Motor neuron (in vitro differentiated cells): ENCODE measurements at places on chromosomes 5 and 9. TPM values are rescaled to one million over a fixed set of nuclear protein-coding genes. Genes with fewer than 3 reads are reported as not detected.
A peak's percentile ranks its signal among the peaks of the same experiment; 100 is the strongest.

- ATAC-seq, result no peak
Observed at GRCh38 chr9:93541581-93542349, 34.6 kb upstream of the PHF2 start.

- ATAC-seq, result peak; percentile 66
Observed at GRCh38 chr9:78972303-78972999, 599.3 kb upstream of the TLE4 start.

DNA sequence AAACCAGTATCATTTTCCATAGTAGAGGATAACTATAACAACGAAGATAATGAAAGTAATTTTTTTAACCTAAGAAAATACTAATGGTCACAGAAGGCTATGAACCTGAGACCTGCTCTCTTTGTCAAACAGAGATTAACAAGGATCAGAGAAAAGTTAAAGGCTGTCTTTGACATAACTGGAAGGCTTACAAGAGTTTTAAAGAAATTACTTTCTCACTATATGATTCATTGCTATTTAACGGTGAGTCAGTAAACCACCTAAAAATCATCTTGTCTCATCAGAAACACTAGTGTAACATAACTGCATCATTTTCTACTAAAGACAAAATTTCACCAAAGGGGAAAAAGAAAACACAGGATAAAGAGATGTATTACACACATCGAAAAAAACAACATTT is 19.3 kb downstream of the MLANA start:
- no peak for ATAC-seq

DNA sequence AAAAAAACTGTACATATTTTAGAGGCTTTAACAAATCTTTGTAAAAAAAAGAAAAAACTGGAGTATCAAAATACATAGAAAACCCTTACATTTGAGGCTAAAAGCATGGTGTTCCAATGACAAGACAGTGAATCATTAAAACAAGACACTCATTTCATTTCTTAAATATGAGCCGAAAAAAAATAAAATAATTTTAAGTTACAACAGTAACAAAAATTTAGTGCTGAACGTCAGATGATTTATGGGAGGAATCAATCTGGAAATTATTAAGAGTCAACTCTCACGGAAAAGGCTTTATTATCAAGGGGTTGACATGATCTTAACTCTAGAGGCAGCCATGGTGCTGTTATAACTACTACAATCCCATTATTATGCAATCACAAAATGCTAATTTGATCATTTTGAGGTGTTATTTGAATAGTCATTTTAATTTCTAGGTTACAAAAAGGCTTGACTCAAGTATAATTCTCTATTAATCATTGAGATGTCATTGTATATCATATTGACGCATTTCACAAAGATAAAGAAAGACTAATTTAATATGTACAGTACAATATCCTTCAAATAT is 51.9 kb downstream of the MAPKAP1 start:
- no peak for ATAC-seq

DNA sequence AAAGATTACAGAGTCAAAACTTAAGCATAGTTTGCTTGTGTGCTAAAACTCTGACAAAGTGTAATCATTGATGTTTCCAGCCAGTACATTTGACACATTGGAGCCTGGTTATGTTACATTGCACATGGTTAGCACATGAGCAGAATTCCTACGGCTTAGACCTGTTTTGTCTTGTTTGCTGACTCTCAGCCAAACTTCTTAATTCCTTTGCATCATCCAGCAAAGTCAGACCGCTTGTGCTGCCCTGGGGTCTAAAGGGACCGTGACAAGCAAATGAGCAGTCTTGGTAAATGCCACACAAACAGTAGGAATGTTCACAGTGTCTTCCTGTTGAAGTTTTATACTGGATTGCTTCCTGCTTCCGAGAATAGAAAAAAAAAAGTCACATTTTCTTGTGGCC is 72.0 kb upstream of the ENTREP1 start:
- no peak for ATAC-seq

DNA sequence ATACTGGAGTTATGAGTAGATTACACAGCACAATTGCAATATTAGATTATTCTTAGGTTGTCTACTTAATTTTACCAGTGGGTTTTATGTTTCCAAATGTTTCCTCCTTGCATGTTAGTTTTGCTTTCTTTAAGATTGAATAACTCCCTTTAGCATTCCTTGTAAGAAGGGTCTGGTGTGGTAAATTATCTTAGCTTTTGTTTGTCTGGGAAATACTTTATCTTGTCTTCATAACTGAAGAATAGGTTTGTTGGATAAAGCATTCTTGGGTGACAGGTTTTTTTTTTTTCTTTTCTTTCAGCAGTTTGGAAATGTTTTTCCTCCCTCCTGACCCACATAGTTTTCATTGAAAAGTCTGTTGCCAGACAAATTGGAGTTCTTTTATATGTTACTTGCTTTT is 531.1 kb downstream of the ANXA1 start:
- no peak for ATAC-seq

GRCh38 chr5:34009610-34010009 is 1.8 kb upstream of the AMACR start:
- no peak for ATAC-seq

DNA sequence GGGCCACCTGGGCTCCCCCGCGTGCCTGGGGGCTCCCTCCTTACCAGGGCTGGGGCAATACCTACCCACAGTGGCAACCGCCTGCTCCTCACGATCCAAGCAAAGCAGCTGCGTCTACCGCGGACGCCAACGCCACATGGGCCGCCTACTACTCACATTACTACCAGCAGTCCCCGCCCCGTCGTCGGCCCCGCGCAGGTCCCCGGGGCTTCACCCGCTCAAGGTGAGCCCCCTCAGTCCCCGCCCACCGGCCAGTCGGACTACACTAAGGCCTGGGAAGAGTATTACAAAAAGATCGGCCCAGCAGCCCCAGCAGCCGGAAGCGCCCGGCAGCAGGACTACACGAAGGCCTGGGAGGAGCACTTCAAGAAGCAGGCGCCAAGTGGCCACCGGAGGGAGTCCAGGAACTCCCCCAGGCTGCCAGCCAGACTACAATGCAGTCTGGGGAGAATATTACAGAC is 106.0 kb upstream of the MTAP start:
- no peak for ATAC-seq

DNA sequence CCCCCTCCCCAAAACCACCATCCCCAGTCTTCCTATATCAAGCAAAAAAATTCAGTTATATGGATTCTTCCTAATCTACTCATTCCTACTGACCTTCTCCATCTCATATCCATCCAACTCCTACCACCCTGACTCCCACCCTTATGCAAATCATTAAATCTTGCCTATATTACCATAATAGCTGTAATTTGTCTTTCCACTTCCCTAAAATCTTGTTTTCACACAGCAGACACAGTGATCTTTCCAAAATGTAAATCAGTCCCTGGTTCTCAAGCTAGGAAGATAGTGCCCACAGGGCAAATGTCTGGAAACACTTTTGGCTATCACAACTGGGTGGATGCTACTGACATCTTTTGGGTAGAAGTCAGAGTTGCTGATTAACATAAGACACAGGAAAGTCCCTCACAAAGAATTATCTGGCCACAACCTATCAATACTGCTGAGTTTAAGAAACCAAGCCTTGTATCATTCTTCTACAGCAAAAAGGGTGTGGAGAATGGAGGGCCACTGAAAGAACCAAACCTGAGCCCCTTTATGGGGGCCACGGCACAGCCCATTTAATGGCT is 1.4 kb downstream of the SRA1 start:
- peak; percentile 7 for ATAC-seq

GRCh38 chr5:154421868-154422267 is 23.9 kb upstream of the SAP30L start:
- no peak for ATAC-seq

- ATAC-seq, result no peak
Observed at GRCh38 chr9:94112716-94113465, 28.6 kb downstream of the PTPDC1 start.

DNA sequence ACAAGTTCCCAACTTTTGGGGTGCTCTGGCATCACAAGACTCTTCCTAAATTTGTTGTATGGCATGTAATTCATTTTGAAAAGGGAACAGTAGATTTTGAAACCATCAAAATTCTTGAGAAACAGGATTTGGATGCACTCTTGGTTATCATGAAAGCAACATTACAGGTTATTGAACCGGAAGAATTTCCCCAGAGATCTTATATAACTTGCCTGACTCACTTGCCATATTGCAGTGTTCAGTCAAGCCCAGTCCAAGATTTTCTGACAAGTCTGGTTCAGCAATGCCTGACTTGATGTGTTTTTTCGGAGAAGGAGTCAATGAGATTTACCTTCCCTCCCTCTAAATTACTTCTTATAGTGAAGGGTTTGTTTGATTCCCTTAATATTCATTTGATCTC is 32.0 kb downstream of the SMIM15 start:
- ATAC-seq, result no peak

GRCh38 chr5:19920761-19921160 is 67.2 kb downstream of the CDH18 start:
- ATAC-seq, result no peak

The GRIN3A gene
- 2.2 and 2.8 TPM in 2 replicates for total RNA-seq

The RNF208 gene
- 1.5 and 1.9 TPM in 2 replicates for total RNA-seq

The PHYKPL gene
- total RNA-seq, result 11.3 and 12.9 TPM in 2 replicates

The GZMA gene
- not detected in 2 replicates for total RNA-seq

The IQGAP2 gene
- 6.3 and 8.3 TPM in 2 replicates for total RNA-seq

The JAKMIP2 gene
- total RNA-seq, result 40.4 and 40.5 TPM in 2 replicates
